Fibroblast of villous mesenchyme (primary cell): ENCODE measurements at places on chromosomes 12 and 14. TPM values are rescaled to one million over a fixed set of nuclear protein-coding genes. Genes with fewer than 3 reads are reported as not detected.

Gene BCL7A
- total RNA-seq, result 3.9 TPM in 2 replicates

Gene SDSL
- 3.5 and 5.2 TPM in 2 replicates for total RNA-seq

Gene RPS6KA5
- 0.86 and 0.97 TPM in 2 replicates for total RNA-seq

Gene PPTC7
- 6.4 and 9.5 TPM in 2 replicates for total RNA-seq

Gene ATG2B
- 31.6 and 32.4 TPM in 2 replicates for total RNA-seq

Gene GAPDH
- total RNA-seq, result 6,118 and 7,175 TPM in 2 replicates

Gene GPR84
- total RNA-seq, result not detected in 2 replicates

Gene ASCL1
- not detected in 2 replicates for total RNA-seq

Gene GSKIP
- total RNA-seq, result 35.8 and 45.8 TPM in 2 replicates

Gene NID2
- 146 and 259 TPM in 2 replicates for total RNA-seq
